ENCODE measurements at places on chromosomes 11 and 22.

DNA sequence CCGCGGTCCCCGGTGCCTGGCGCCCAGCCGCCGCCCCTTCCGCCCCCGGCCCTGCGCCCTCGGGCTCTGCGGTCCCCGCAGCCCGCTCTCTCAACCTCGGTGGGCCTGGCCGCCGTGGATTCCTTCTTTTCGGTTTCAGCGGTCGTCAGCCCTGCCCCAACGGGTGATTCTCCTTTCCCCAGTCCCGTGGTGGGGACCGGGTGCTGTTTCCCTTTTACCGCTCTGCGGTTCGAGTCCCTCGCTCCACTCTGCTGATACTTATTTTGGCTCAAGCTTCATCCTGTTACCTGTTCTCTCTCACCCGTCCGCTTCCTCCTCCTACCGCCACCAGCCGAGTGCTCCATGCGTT, 494 bp downstream of the ZDHHC5 start:
- DNase-seq: peak; percentile 50

GRCh38 chr22:44351685-44352377, 39.1 kb upstream of the SHISAL1 start:
- no peak for DNase-seq

GRCh38 chr11:67581469-67581868, 2.1 kb upstream of the GSTP1 start:
- no peak for DNase-seq

DNA sequence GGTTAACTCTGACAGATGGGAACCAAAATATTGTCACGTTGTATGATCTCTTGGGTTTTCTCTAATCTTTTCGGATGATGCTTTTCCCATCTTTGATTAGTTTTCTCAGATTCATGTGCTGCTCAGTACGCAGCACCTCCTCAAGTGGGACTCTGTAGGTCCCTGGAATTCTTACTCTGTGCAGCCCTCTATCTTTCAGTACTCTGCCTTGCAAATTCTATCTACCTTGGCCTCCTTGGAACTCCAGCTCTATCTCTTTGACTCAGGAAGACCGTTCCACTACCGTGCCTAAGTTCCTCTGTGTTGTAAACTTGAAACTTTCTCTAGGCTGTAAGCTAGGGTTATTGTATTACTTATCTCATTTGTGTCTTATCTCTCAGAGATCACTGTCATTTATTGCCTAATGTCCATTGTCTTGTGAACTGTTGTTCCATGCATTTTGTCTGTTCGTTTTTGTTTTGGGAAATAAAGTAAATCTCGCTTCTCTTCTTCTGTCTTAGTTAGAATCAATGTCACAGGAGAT, 20.1 kb upstream of the CHORDC1 start:
- DNase-seq: no peak

DNA sequence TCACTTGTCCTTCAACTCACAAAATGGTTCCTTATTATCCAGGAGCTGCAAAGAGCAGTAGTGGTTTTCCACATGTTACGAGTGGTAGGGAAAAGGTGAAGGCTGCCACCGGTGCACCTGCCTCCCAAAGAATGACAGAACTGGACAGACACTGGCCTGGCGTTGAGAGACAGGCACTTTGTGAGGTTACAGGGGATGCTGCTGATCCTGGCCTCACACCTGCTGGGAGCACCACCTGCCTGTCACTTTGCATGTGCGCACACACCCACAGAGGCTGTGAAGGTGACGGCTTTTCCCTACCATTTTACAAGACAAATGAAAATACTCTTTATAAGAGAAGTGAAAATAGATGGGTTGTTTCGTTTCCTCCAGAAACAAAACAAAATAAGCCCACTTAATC, 175.3 kb upstream of the B3GAT1 start:
- no peak for DNase-seq

GRCh38 chr22:19046719-19047609, 75.2 kb downstream of the DGCR2 start:
- no peak for DNase-seq

- no peak for DNase-seq
Measured at GRCh38 chr22:45631140-45631840, 40.3 kb upstream of the ATXN10 start.

DNA sequence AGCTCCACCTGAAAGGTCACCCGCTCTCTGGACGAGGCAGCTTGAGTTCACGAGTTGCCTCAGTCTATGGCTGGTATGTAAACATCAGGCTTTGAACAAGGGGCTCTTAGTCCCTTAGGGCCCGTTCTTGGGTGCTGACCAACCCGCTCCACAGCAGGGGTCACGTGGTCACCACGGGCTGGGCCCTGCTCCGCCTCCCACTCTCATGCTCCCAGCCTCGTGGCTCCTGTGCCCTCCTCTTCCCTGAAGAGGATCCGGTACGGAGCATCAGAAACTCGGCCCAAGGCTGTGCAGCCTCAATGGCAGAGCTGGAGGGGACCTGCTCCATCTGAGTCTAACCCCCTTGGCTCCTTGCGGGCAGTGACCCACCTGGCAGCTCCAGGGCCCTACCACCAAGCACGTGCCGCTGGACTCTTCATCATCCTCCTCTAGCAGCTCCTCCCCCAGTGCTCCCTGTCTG, 54.2 kb upstream of the TTLL12 start:
- no peak for DNase-seq

GRCh38 chr22:19876941-19877625, 22.4 kb upstream of the GNB1L start:
- DNase-seq: no peak

GRCh38 chr11:16966930-16967671, 47.1 kb downstream of the PLEKHA7 start:
- DNase-seq: no peak

DNA sequence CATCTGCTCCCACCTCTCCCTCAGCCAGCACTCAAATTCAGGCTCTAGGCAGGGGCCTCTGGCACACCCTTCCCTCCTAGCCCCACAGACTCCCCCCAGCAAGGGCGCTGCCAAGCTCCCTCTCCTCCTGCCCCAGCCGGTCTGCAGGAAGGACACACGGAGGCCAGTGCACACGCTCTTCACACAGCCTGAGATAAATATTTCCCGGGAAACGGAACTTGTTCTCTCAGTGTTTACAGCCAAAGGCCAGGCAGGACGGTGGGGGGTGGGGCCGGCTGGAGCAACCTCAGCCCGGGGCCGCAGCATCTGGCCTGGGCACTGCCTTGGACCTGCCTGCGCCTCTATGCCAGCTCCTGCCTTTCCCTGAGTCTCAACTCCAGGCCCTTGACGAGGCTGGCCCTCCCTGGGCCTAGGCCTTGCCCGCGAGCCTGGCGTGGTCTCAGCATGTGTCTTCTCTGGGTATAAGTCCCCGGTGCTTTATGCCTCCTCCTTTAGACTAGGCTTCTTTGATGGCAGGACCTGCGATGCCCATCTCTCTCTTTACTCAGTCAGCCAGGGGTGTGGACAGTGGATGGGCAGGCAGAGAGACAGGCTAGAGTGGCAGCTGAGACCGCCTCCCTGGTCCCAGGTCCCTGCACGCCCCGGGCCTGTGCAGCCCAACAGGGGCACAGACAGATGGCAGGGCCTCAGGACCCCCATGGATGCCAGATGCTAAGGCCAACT, 48.4 kb downstream of the PDE2A start:
- no peak for DNase-seq

- no peak for DNase-seq
Measured at GRCh38 chr11:1934335-1935155, 12.6 kb upstream of the MRPL23 start.

- peak; percentile 85 for DNase-seq
Measured at GRCh38 chr22:38927033-38927781, 30.2 kb upstream of the APOBEC3A start.

DNA sequence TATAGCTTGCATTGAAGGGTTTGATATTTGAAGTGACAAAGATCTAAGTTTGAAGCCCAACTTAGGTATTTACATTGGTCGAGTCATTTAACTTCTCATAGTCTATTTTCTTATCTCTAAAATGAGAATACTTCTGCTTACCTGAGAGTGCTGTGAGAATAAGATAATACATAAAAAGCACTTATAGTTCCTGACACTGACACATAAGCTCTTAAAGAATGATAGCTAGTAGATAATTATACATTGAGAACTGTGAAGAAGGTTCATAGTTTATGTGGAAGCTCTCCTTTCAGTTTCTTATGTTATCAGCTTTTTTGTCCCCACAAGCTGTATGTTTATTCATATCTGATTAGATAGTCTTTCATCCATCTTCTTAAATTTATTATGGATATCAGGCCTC, 4.8 kb downstream of the PPME1 start:
- no peak for DNase-seq

GRCh38 chr11:88357323-88358039, 19.9 kb upstream of the CTSC start:
- no peak for DNase-seq

DNA sequence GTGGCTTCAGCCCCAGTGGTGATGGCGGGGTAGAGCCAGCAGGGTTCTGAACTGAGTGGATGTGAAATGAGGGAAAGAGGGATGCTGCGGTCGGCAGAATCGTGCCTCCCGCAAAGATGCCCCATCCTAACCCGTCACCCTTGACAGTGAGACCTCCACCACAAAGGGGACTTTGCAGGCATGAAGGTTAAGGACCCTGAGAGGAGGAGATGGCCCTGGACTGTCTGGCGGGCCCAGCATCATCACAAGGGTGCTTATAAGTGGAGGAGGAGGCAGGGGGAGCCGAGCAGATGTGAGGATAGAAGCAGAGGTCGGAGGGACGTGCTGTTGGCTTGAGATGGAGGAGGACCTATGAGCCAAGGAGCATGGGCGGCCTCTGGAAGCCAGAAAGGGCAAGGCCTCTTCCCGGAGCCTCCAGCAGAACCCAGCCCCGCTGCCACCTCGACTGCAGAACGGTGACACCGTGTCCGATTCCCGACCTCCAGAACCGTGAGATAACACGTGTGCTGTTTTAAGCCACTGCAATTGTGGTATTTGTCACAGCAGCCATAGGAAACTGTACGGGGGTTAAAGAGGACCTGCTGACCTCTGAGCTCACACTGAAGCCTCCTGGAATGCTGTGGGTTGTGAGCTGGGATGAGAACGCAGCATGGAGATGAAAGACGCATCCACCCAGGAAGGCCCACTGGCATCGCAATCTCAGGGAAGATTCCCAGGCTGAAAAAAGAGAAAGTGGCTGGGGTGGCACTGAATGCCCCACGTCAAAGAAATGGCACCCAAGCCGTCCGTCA, 10.9 kb downstream of the LINC01488 start:
- DNase-seq: no peak

- no peak for DNase-seq
Measured at GRCh38 chr11:18080451-18080850, 25.4 kb downstream of the SAAL1 start.

DNA sequence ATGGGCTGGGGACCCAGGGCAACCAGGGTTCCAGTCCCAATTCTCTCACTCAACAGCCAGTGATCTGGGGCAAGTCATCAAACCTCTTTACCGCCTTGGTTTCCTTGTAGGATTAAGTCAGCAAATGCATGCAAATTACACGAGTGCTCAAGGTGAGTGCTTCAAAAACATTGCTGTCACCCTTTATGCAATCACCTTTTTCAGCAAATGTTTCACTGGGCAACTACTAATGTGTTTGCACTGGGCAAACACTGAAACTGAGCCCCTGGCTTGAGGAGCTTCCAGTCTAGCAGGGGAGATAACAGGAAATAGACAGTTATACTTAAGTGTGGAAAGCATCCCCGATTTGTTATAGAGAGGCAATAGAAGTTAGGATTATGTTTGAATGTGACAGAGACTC, 37.7 kb upstream of the DMC1 start:
- no peak for DNase-seq

DNA sequence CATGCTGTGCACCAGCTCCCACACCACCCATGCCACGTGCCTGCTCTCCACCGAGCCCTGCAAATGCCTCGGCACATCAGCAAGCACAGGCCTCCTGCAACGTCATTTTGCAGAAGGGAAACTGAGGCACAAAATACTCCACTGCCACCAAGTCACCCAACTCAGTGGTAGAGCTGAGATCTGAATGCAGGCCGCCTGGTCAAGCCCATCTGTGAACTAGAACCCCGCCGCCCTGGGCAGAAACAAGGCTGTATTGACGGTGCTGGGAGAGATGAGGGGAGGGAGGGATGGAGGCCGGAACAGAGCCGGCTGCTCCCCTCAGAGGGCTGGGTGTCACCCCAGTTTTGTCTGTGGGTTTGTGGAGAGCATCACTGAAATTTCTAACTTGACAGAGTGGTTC, 81.4 kb downstream of the CDKN1C start:
- no peak for DNase-seq

GRCh38 chr11:131278472-131278871, 91.9 kb upstream of the NTM start:
- DNase-seq: no peak

- DNase-seq: no peak
Measured at GRCh38 chr22:45239681-45240051, 1.0 kb downstream of the KIAA0930 start.

DNA sequence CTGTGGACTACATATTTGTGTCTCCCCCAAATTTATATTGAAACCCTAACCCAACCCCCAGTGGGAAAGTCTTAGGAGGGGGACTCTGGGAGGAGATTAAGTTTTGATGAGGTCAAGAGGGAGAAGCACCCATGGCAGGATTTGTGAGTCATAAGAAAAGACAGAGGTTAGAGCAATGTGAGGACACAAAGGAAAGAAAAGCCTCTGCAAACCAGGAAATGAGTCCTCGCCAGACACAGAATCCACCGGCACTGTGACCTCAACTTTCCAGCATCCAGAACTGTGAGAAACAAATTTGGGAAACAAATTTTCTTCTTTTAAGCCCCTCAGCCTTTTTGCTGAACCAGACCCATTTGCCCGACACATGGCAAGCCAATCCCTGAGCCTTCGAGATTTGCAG, 397.0 kb downstream of the NTM start:
- DNase-seq: no peak

GRCh38 chr11:73520353-73521061, 77.4 kb downstream of the FAM168A start:
- no peak for DNase-seq

- DNase-seq: no peak
Measured at GRCh38 chr22:31276426-31277167, 15.7 kb downstream of the PIK3IP1 start.

DNA sequence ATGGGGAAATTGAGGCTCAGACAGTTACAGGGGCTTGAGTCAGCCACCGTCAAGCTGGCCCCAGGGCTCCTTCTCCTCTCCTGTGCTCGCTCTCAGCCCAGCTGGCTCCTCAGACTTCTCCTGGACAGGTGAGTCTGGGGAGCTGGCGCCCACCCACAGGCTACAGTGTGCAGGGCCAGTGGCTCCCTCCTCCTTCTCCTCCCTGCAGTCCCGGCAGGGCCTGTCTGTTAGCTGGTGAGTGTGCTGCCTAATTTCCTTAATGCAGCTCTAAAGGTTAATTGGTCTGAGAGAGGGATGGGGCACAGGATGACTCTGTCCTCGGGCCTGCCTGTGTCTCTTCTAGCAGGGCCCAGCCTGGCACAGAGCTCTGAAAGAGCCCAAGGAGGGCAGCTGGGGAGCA, 31.7 kb downstream of the LMO1 start:
- no peak for DNase-seq

GRCh38 chr22:19568337-19569275, 44.4 kb upstream of the CLDN5 start:
- DNase-seq: no peak

GRCh38 chr11:111554532-111554931, 14.0 kb downstream of the LAYN start:
- no peak for DNase-seq

DNA sequence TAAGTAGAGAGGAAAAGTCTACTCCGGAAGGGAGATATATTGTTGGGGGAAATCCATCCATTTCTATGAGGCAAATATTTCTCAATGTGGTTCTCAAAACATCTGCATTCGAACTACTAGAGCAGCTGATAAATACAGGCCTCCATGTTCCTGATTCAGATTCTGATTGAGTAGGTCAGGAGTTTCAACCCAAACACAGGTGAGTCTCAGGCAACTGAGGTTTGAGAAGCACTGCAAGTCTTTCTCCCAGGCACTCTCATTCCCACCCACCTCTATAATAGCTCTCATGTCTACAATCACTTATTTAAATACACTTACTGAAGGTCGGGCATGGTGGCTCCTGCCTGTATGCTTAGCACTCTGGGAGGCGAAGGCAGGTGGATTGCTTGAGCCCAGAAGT, 14.7 kb upstream of the ASPHD2 start:
- DNase-seq: no peak
